Activated T-cell treated with anti-CD3 and anti-CD28 coated beads, Interleukin-2, amount 50 U/mL, for 4 hours (primary cell): ENCODE measurements at places on chromosomes 12 and 14.

DNA sequence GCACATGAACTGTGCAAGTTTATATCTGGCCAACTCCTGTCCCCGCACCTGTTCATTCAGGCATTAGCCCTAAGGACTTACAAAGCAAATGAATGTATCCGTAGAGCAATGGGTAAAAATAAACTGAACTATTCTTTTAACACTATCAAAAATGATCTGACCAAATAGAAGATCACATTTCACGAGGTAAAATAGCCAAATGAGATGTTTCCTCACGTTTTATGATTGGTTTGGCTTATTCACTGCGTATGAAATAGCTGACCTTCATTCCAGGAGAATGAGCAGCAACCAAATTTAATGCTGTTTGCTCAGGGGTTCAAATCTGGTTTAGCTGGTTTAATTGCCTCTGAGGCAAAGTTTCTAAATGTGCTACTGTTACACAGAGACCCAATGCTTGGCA lies 216.0 kb upstream of the EEA1 start:
- DNase-seq, result no peak

GRCh38 chr14:94998685-94999084 lies 158.6 kb downstream of the DICER1 start:
- no peak for DNase-seq

DNA sequence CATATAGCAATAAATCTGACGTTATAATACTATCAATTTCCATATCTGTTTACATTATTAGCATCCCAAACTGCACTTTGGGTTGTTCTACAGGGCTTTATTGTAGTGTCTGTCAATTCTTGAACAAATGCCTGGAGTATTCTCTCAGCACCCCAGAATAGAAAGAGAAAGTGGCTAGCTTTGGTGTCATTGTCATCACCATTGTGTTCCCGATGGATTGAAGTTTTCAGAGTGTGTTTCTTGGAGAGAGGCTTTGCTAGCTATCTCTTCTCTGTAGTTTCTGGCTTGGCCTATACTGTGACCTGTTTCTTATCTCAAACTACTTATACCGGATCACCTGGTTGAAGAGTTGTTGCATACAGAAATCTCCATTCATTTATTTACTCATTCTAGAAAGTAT lies 6.4 kb downstream of the TMEM106C start:
- DNase-seq, result no peak

- DNase-seq, result no peak
These were observed 309.4 kb upstream of the TMTC1 start for GRCh38 chr12:30092983-30093617.

GRCh38 chr14:91402348-91402747 lies 15.3 kb downstream of the CCDC88C start:
- no peak for DNase-seq

DNA sequence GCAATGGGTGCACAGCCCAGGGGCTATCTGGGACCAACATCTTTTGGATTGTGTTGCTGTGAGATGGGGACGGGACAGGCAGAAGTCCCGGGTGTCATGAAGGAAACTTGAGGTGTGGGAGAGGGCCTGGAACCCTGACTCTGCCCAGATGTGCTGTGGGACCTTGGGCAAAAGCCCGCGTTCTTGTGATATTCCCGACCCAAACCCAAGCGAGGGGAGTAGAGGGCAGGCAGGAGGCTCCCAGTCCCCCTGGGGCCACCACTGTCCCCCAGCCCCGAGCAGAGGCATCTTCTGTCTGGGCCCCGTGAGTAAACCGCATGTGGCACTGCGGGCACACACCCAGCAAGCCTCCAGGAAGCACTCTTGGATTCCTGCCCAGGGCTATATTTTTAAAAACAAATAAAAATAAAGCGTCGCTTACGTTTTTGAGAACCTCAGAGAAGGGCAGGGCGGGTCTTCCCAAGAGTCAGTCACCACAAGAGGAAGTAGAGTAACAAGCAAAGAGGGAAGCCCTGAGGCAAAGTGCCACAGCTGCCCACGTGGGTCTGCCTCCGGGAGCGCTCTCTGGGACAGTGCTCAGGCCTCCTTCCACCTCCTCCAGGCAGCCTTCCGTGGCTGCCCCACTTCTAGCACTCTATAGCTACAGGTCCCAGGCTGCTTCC lies 39.5 kb downstream of the BEGAIN start:
- no peak for DNase-seq

- no peak for DNase-seq
These were observed 9.2 kb downstream of the ZFP36L1 start for GRCh38 chr14:68783408-68784225.

- no peak for DNase-seq
These were observed 212.4 kb upstream of the FLRT2 start for GRCh38 chr14:85317491-85318021.

DNA sequence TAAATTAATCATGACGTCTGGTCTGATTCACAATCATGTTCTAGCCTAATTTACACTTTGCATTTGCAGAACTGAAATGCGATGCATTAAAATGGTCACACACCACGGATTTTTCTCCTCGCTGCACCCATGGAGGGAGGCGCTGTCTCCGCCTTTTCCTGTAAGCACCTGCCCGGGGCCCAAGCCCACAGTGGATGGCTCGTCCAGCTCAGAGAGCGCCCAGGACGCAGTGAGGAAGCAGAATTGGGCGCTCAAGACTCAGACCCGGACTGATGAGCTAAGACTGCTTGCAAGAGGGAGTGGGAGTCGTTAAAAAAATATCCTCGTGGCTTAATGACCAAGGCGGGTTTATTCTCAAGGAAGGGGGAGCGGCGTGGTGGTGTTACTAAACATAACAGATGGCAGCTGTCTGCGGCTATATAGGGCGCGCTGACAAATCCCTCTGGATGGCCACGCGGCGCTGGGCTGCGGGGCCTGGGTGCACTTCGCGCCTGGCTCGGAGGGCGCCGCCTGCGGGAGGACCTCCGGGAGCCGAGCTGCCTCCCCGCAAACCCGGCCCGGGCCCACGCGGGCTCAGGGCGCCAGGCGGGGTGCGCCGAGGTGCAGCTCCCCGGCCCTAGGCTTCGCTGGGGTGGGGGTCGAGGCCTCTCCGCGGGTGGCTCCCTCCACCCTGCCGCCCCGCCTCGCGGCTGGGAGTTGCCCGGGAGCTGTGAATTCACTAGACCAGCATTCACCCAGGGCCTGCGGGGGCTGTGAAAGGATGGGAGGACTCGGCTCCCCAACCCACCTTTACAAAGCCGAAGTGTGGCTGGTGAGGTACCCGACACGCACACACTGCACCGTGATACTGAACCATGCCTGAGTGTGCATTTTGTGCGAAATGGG lies 78.7 kb downstream of the PPM1A start:
- peak; percentile 15 for DNase-seq

DNA sequence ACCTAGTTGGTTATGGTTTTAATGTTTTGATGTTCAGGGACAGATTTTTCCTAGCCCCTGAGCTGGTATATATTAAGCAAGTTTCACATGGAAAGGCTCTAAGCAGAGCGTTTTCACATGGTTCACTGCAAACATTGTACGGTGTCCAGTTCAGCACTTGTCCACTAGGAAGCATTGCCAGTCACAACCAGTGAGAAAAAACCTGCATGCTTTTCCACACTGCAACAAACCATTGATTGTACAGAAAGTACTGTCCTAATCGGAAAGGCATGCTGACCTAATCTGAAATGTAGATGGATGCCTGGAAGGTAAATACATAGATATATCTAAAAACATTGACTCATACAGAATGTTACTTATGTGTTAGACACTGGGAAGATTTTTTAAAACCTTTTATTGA lies 25.0 kb upstream of the NPAS3 start:
- DNase-seq, result no peak

DNA sequence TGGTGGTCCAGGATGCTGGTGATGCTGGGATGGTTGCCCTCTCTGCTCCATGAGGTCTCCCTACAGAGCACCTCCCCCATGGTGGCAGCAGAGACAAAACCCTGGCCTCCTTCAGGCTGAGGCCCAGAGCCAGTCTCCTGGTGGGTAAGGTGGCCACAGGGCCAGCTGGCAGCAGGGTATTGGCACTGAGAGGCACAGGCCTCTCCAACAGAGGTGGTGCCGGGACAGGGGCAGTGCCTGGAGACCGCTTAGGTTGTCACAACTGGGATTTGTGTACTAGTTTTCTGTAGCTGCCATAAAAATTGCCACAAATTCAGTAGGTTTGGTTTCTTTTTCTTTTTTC lies 6.1 kb upstream of the MTA1 start:
- no peak for DNase-seq

DNA sequence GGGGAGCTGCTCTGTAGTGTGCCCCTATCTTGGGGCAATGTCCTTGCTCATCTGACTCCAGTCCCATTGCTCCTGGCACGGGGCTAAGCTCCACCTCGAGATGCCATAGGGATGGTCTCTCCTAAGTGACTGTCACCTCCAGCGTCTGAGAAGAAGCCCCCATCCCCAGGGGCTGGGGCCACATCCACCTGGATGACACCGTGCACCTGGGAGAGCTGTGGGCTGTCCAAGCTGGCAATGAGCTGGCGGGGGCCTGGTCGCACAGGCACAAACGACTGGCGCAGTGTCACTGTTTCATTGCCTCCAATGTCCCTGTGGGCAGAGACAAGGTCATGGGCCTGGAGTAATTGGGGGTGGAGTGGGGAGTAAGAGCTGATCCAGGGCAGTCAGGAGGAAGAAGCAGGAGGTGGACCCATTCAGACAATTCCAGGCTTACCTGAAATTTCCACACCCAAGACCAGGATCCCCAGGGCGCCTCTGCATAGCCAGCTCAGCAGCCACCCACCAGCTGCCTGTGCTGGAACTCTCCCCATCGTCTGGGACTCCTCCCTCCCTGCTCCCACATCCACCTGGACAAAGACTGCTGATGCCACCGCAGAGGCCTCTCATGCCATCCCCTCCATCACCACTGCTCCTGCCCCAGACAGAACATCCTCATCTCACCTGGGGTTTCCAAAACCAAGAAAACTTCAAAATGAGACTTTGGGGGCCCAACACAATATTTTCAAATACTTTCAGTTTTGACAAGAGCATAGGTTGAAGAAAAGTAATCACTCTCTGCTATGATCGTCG lies 7.0 kb upstream of the TINF2 start:
- DNase-seq, result no peak

DNA sequence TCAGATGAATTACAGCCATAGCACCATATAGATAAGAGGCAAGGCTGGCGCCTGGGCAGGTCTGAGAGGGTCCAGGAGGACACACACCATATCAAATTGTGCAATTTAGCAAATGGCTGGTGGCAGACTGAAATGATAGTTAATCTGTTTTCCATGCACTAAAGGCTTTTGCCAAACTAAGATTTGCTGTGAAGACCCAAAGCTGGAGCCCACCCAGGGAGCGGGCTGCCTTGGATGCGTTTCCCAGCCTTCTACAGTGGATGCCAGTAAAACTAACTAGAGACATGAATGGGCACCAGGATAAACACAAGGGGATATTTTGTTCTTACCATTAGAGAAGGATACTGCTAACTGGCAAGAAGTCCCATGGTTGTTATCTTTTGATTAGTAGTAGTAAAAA lies 475.1 kb downstream of the DPF3 start:
- DNase-seq, result no peak

DNA sequence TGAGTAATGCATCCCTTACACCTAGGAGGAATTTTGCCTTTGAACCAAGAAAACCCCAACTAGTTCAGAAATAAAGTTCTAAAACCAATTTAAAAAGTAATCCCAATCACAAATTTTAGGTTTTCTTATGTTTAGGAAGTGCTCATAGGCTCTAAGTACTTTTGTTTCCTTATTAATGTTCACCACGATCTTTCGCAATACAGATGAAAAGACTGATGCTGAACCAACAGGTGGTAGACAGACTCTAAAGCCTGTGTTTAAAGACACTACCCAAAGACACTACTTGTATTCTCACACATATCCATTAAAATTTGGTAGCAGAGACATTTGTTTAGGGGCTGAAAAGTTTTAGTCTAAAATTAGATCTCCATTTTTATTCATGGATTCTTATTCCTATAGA lies 10.6 kb upstream of the PHLDA1 start:
- DNase-seq, result no peak

GRCh38 chr14:22291406-22291805 lies 297.6 kb downstream of the DAD1 start:
- no peak for DNase-seq

DNA sequence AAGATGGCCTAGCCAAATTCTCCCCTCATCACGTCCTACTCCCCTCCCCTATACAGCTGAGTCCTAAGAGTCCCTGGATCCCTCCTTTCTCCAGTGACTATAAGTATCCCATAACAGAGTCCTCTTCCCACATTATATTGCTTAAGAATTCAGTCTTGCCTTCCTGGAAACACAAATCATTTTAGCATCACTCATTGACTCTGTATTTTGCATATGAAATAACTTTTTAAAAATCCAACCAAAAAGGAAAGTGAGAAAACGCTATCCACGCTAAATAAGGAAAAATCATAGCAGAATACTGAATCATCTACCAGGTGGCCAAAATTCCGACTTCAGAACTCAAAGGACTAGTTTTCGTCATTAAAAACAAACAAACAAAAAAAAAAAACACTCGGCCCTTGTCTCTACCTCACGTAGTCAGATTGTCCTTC lies 130.2 kb downstream of the GCH1 start:
- DNase-seq, result no peak

GRCh38 chr12:11639454-11639853 lies 10.0 kb upstream of the ETV6 start:
- no peak for DNase-seq

GRCh38 chr12:54030889-54031471 lies 1.9 kb upstream of the HOXC5 start:
- DNase-seq, result no peak

DNA sequence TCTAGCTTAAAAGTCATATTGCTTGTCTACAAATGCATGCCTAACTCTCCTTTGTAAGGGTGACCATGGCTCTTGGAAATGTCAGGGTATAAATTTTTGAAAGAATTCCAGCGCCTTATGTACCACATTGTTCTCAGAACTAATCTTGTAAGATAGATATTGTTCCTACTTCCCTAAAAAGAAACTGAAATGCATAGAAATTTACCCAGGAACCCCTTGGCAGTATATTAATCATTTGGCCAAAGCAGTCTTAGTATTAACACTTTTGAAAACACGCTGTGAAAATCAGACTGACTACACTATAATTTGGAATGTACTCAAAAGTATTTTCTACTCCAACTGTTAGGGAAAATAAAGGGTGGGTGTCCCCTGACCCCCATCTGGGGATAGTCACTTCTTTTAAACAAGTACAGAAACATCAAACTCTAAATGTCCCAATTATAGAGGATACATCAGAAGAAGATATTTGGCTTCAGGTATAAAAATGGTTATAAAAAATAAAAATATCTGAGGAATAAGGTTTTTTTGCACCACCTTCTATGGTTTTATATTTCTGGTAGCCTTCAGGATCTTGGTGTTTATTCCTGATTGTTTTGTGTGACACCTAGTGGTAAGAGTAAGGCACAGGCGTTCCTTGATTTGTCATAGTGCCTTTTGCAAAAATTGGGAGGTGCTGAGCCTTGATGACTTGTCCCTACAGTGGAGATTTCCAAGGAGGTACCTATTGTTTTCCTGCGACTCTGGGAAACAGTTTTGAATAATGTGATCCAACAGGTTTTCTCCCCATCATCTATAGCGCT lies 2.2 kb upstream of the NFKBIA start:
- DNase-seq, result no peak
